Mesendoderm (in vitro differentiated cells): ENCODE measurements at places on chromosomes 12 and 14.
A peak's percentile ranks its signal among the peaks of the same experiment; 100 is the strongest.

DNA sequence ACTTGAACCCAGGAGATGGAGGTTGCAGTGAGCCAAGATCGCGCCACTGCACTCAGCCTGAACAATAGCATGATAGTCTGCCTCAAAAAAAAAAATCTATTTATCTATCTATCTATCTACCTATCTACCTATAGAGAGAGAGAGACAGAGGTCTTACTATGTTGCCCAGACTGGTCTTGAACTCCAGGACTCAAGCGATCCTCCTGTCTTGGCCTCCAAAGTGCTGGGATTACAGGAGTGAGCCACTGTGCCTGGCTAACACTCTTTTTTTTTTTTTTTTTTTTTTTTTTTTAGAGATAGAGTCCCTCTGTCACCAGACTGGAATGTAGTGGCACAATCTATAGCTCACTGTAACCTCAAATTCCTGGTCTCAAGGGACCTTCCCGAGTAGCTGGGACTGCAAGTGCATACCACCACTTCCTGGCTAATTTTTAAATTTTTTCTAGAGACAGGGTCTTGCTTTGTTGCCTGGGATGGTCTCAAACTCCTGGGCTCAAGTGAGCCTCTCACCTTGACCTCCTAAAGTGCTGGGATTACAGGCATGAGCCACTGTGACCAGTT, 1.9 kb downstream of the FAM186A start:
- peak; percentile 82 for DNase-seq

- peak; percentile 92 for DNase-seq
Observed at GRCh38 chr12:97556302-97556779, 93.7 kb downstream of the RMST start.

DNA sequence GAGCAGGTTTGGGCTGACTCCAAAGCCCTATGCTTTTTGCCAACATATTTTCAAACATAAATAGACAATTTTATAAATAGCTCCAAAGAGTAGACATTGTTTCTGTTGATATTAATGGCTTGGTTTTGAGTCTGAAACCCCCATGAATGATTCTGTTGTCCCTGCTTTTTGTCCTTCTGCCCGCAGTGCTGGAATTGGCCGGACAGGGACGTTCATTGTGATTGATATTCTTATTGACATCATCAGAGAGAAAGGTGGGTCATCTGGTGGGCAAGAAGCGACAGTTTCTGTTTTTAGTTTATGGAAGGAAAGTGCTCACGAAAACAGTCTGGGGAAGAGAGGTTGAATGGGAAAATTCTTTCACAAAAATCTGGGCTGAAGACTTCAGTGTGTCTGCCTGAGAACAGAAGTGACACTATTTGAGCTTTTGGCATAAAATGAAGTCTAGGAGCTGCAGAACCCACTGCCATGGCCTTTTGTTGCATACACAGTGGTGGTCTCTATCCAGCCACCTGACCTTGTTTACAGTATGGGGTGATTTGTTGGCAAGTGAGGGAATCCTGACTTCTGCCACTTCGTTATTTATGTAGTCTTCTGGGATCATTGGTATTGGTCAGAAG, 69.6 kb downstream of the PTPN11 start:
- no peak for DNase-seq

DNA sequence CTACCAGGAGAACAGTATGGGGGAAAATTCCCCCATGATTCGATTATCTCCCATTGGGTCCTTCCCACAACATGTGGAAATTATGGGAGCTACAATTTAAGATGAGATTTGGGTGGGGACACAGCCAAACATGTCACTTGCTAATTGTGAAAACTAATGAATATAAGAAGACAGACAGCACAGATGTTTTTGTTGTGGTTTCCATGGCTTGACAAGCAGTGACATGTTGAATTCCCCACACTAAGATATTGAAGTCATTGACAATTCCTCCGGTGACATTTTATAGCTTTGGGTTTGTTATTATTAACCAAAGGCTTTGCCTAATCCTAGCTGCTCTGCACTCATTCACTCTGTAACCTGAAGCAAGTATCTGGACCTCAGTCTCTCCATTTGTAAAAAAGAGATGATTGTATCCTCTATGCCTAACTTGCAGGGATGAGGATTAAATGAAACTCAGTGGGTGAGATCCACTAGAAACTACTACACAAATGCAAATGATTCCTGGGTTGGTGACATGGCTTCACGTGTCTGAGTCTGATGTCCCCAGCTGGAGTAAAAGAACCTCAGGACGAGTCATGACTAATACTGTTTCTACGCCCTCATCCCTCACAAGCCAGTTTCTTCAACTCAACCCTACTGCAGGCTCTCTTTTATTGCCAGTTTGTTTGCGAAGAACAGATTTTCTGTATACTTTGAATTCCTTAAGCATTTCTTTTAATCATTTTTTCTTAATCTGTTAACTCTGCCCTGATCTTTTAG, 71.6 kb downstream of the ASCL1 start:
- DNase-seq: no peak

GRCh38 chr14:77889971-77890442, 90.1 kb downstream of the ADCK1 start:
- no peak for DNase-seq

GRCh38 chr12:20044846-20045245, 323.5 kb upstream of the PDE3A start:
- DNase-seq: no peak

DNA sequence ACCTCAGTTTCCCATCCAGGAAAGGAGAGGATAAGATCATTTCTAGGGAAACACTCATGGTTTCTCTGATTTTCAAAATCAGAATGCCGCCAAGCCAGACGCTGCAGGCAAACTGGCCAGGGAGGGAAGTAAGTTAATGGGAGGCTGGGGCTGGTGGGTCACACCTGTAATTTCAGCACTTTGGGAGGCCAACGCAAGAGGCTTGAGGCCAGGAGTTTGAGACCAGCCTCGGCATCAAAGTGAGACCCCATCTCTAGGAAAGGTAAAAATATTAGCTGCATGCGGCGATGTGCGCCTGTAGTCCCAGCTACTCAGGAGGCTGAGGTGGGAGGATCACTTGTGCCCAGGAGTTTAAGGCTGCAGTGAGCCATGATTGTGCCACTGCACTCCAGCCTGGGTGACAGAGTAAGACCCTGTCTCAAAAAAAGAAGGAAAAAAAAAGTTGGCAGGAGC, 587 bp downstream of the SELPLG start:
- DNase-seq: no peak

GRCh38 chr14:104652386-104652785, 37.0 kb upstream of the INF2 start:
- DNase-seq: no peak

- no peak for DNase-seq
Observed at GRCh38 chr12:9810671-9811070, 16.6 kb upstream of the KLRF1 start.

DNA sequence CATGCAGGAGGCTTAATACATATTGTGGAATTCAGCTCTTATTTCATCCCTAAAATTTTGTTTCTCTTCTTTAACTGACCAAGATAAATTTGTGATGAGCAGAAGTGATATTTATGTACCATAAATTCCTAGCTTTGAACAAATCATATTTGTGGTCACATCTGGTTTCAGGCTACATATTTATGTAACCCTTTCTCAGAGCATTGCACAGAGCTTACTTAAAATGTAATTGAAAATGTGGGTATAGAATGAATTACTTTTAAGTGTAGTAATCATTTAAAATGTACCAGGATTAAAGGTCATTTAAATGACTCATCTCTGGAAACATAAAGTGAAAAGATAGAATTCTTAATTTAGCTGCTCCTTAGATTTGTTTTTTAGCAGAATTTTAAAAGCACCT, 129.9 kb upstream of the FRMD6 start:
- no peak for DNase-seq

DNA sequence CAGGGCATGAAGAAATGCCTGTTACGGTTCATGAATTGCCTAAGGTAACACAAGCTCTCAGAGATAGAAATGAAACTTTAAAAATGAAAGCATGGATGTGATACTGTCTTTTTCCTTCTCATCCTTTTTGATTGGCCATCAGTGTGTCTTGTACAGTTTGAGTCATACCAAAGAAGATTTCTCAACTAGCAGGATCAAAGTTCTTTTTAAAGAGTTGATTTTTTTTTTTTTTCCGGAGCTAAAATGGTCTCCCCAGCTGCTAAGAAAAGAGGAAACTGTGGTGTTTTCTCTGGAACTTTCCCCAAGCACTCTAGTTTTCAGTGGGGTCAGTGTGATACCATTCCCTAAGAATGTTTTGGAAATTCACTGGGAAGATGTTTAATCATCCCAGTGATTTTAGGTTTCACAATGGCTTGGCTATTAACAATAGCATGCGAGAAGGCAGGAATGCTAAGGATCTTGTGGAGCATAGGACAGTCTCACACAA, 105.0 kb downstream of the ETNK1 start:
- DNase-seq: peak; percentile 40

DNA sequence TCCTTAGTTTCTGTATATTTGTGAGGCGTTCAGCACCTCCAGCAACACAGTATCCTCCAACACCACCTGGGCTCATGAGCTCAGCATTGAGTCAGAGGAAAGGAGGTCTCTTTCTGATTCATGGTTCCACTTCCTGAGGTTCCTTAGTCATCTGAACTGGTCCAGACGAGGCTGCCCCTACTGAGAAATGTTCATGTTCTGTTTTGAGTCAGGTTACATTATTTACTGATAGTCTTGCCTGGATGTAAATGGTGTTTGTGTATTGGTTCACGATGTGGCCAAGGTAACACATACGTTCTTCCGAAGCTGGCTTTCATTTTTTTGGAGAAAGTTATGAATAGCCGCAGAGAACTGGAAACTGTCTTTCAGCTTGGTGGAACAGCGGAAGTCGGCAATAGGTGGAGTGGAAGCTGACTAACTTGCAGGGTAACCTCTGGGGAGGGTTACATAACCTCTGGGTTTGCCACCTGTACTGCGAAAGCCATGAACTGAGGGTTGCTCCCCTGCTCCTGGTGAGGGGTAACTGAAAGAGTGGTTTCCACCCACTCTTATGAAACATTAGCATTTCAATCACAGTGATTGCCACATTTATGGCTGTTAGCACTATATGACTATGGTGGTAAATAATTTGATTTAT, 42.2 kb upstream of the MANSC4 start:
- DNase-seq: no peak

DNA sequence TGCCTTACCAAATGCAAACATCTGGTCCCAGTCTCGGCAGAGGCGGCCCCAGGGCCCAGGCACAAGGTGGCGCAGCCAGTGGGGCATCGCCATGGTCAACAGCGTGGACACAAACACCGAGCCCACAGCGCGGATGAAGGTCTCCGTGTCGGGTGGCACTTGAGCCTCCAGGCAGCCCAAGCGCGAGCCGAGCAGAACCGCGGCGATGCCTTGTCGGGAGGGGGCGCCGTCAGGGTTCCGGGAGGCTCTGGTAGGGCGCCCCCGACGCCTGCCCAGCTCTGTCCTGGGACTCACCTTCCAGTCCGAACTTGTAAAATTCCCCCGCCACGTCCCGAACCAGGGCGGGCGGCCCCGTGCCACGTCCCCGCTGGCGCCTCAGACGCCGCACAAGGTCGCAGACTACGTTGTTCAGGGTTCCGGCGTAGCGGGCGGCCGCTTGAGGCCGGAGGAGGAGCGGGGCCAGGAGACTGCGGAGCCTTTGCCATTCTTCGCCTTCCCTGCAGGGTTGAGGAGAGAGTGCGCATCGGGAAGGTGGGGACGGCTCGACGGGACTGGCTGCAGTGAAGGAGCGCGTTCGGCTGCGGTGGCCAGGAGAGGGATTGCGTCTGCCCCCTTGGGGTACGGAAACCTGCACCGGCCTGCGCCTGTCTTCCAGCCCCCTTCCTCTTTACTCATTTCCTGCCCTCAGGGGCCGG, 1.7 kb downstream of the CYP27B1 start:
- DNase-seq: peak; percentile 78

- DNase-seq: no peak
Observed at GRCh38 chr12:25017336-25017735, 68.4 kb upstream of the BCAT1 start.

DNA sequence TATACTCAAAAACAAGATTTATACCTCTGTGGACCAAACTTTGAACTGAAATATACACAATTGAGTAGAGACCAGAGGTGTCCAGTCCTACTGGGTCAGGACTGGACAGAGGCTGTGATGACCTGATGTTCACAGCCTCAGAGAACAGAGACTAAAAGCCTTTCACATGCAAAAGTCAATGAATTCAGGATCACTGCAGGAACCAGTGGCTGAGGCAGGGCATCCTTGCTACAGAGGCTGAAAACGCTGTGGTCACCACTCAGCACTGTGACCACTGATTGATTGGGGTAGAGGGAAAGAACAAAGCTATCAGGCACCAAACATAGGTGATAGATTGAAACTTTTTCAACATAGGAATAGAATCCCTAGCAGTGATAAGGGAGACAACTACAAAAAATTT, 25.1 kb downstream of the GRIP1 start:
- peak; percentile 34 for DNase-seq

- DNase-seq: no peak
Observed at GRCh38 chr12:8065991-8066594, at the start of gene C3AR1. Gene C3AR1 (minus strand): TSS chr12:8066359. CDS start chr12:8060185, 6,174 bp downstream.

DNA sequence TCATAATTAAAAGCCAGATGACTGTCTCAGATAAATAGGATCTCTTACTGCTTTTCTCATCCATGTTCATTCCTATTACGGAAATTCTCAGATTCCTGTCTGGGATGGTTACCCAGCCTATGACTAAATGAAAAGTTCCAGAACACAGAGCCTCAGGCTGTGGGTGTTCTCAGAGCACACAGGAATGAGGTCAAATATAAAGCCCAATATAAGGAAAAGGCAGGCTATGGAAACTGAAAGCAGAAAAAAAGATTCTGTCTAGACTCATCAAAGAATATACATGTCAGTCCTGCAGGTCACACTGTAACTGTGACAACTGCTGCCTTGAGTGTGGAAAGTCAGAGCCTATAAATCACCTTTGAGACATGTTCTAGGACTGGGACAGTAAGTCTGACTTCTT, 64.3 kb downstream of the DCAF5 start:
- DNase-seq: no peak

DNA sequence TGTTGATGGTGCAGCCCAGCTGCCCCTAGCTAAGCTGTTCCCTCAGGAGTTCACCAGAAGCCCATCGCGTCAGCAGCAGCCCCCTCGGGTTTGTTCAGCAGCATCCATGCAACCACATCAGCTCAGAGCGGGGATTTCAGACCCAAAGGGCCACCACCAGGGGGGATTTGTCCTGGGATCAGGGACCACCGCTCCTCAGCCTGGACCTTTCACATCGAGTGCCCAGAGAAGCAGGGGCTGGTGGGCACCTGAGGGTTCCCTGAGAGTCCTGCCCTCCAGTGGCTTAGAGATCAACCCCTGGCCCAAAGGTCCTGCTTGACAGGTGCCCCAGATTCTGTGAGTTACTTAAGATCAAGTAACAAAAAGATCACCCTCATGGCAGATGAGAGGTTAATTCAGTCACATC, 65.9 kb upstream of the C14orf180 start:
- DNase-seq: no peak

GRCh38 chr12:25757037-25757665, 201.3 kb upstream of the RASSF8 start:
- DNase-seq: peak; percentile 29

DNA sequence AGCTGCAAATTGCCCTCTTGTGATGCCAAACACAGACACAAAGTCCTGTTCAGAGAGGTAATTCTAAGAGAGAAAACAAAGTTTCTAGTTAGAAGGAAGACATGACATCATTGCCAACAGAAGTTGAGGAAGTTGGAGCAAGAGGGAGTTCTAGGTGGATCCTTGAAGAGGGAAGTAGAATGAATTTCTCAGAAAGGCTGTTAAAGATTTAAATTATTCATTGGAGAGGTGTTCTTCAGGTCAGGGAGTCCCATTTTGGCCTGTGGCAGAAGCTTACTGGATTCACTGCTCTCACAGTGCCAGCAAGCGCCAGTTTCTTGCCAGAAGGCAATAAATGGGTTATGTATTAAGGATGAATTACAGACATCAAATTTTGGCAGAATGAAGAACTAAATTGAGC, 15.3 kb downstream of the TSFM start:
- DNase-seq: no peak
